ENCODE measurements at places on chromosomes 1 and 21.

- peak; percentile 83 for DNase-seq
Observed at GRCh38 chr1:225923692-225924555, at the start of gene PYCR2. TSS of gene PYCR2 (minus strand) at chr1:225924250. CDS start at chr1:225924110, 140 bp downstream.

GRCh38 chr1:113552244-113552643 lies 161.9 kb downstream of the MAGI3 start:
- DNase-seq, result no peak

DNA sequence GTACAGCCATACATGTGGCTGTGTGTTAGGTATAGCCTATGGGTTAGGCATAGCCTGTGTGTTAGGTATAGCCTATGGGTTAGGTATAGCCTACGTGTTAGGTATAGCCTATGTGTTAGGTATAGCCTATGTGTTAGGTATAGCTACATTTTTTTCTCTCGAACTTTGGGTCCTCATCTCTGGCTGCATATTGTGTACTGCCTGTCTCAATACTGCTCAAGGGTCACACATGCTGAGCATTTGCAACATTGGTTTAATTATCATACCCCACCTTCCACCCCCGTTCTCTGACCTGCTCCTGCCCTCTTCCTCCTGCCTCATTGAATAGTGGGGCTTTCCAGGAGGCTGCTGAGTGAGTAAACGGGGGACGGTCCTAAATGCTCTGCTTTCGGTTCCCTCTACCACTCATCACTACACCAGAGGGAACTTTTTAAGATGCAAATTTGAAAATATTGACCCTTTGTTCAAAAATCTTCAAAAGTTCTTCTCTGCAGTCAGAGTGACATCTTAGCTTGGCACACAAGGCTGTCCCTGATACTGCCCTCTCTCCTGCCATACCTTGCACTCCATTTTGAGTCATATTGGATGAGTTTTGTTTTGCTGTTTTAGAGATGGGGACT lies 17.8 kb downstream of the OR2B11 start:
- DNase-seq, result no peak

GRCh38 chr21:20739421-20739820 lies 258.8 kb upstream of the NCAM2 start:
- DNase-seq, result no peak

DNA sequence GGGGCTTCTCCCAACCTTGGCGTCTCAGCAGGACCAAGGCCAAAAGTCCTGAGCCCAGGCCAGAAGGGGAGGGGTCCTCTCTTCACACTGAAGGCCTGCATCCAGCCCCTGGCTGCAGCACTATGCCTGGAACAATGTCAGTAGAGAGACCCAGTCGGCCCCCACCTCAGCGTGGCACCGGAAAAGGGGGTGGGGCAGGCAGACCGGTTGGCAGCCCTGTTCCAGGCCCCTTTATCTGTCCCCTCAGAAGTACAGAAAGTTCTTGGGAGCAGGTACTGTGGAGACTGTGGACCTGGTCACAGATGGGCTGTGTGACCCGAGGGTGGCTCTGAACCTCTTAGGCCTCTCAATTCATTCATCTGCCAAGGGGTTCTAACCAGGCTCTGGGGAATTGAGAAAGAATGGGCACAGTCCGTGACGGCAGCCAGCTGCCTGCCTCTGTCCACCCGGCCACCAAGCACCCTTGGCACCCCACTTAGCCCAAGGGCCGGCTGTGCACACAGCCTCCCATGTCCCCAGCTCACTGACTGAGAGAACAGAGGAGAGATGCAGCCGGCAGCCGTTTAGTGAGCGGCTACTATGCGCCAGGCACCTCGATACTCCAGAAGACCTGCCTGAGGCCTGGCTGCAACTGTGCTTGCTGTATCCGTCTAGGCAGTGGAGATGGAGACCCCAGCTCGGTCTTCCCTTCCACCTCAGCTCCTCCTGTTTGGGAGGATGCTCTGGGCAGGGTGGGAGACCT lies 23.9 kb downstream of the RUNX3 start:
- no peak for DNase-seq

DNA sequence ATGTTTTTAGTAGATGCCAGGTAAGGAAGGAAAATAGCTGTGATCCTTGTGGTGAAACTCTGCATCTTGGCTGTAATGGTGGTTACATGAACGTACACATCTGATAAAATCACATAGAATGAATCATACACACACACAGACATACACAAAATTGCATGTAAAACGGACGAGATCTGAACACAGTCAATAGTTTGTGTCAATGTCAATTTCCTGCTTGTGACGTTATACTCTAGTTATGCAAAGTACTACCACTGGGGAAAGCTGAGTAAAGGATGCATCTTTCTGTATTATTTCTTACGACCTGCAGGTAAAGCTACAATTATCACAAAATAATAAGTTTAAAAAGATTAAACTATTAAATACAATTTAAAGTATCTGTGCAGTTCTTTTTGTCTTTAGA lies 493.7 kb upstream of the ZP4 start:
- no peak for DNase-seq

- no peak for DNase-seq
Observed at GRCh38 chr1:214019499-214019898, 31.7 kb downstream of the PROX1 start.

- DNase-seq, result no peak
Observed at GRCh38 chr1:74822851-74823401, 90.0 kb downstream of the TYW3 start.

DNA sequence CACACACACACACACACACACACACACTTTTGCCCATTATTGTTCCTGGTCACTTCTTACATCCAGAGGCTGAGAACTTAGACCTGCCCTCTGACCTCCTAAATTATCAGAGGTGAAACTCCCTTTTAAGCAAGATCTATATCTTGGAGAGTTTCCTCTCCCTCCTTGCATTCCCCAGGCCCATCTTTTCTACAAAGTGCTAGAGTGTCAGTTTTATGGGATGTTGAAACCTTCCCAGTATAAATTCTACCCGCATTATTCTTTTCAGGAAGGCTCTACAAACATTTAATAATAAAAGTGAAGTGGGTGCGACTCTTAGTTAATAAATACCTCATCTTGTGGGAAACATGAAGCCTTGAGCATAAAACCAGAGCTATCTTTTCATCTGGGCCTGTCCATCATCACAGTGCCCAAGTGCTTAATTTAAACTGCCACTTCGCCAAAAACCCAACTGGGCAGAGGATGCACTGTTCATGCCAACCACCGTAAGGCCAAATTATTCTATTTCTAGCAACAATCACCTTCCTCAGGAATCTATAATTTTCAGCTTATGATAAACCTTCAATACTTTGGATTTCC lies 458.2 kb upstream of the RUNX1 start:
- DNase-seq, result no peak

DNA sequence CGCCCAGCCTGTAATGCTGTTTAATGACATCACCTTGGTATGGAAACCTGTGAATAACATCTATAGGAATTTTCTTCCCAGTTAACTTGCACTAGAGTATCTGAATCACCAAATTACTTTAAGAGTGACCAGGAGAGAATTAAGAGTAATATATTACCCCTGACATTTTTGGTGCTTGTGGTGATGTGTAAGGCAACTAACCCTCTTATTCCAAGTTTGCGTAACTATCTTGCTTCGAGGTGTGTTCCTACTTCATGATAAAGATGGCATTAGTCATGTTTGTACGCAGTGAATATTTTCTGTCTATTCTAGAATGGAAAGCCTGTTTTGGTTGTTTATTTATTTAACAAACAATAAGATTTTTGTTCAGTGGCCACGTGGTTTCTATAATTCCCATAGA lies 131.3 kb downstream of the ZP4 start:
- DNase-seq, result no peak

DNA sequence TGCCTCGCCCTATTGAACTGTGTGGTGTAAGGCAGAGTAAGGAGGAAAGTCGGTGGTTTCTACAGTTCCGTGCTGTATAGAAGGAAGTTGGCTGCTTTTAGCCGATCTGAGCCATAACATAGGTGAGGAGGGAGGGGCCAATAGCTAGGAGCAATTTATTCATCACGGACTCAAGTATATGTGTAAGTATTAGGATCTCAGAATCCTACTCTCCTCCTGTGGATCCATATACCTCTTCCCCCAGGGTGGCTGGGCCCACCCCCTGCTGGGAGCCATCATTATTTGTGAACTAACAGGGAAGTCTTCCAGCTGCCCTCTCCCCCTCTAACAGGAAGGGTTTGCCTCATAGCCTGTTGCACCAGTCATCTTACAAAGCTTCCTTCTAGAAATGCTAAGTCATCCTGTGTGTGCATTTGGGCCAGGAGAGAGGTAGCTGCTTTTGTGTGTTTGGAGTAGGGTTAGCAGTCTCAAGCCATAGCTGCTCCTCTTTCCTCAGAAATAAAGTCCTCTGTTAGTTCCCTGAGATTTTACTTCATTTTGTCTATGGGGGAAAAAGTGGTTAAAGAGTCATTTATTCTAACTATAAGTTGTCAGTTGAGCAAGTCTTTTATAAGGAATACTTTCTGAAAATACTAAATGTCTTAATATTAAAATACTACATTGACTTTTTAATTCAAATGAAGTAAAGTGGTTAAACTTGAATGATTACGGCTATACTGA lies 14.9 kb upstream of the CENPS start:
- DNase-seq, result no peak

DNA sequence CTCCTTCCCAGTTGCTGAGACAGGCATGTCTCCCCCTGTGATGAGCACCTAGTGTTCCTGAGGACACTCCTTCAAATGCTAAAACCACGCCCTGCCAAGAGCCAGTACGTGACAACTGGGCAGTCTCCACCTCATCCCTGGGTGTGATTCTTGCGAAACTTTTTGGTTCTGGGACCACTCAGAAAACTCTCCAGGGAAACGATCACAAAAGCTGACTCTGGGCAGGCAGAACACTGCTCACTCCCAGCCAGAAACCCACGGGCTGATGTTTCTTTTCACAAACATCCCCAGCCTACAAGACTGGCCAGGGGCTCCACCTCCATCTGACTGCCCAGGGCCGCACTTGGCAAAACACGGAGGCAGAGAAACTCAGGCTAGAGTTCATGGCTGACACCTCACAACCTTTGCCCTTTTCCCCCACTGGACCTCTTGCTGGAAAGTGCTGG lies 24.4 kb downstream of the DHRS3 start:
- DNase-seq, result no peak

GRCh38 chr1:84584126-84584525 lies 9.9 kb upstream of the CTBS start:
- DNase-seq, result no peak

DNA sequence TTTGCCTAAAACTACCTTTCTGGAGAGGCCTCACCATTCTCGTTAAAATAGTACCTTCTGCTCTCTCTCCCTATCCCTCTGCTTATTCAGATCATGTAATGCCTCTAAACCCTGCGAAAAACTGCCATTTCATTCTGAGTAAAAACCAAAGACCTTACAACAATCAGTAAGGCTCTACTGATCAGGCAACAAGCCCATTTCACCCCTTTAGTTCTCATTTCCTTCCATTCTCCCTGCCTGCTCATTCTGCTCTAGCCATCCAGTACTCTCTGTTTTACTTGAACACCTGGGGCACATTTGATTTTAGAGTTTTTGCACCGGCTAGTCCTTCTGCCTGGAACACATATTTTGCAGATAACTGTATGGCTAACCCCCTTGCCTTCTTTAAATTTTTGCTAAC lies 187.8 kb downstream of the COQ8A start:
- DNase-seq, result no peak

DNA sequence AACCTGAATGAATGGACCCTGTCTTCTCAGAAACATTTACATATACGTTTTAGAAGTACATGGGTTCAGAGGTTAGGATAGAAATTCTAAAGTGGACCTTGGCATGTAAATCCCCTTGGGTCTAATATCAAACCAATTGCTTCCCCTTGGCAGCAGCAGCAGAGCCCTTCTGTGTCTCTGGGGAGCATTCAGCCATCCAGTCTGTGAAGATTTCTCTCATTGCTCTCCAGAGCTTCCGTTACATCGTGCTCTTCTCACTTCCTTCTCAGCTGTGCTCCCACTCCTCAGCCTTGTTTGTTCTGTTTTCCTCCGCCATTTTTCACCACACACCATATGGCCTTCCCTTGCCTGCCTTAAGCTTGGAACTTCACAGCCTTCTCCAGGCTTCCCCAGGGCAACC lies 61.5 kb upstream of the ATP1B1 start:
- DNase-seq, result no peak

- DNase-seq, result no peak
Observed at GRCh38 chr21:42413093-42413492, 9.4 kb downstream of the UBASH3A start.

- no peak for DNase-seq
Observed at GRCh38 chr21:23401278-23401677, 2206.0 kb downstream of the MRPL39 start.

All from stimulated activated CD4-positive, alpha-beta T cell treated with anti-CD3 and anti-CD28 coated beads, Interleukin-1b, Interleukin-23, amount 100 ng/mL, for 1 hour (primary cell).